ENCODE measurements at places on chromosomes 1 and 21.

GRCh38 chr1:182714546-182714945, 30.2 kb upstream of the RGS8 start:
- no peak for DNase-seq

GRCh38 chr1:3581296-3582036, 29.8 kb downstream of the MEGF6 start:
- no peak for DNase-seq

DNA sequence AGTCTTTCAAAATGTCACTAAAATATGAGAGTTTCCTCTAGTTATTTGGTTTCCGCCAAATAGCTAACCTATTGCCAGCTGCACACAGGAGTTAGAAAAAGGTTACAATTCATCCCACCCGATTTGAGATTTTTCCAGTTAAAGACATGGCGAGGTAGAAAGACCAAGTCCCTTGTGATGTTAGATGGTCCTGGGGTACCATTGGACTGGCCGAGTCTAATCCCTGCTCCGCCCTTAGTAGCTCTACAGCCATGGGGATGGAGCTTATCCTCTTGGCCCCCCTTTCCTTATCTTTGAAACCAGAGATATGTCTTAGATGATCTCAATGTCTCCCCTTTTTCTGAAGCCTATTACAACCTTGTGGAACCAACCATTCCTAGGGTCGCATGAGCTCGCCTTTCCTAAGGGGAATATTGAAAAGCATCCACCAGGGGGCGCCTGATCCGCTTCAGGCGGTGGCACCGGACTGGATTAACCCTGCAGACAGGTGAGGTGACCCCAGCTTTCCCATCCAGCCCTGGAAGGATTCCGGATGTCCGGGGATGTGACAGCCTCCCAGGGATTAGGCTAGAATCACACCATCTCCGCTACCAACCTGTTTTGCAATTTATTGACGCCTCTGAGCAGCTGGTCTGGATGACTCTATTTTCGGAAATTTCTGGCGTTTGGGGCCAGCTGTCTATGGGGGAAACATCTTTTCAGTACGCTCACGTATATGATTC, 68.3 kb upstream of the SIM2 start:
- peak; percentile 52 for DNase-seq

GRCh38 chr1:170680428-170680827, 16.5 kb downstream of the PRRX1 start:
- no peak for DNase-seq

GRCh38 chr1:203189951-203190352, 3.4 kb upstream of the CHI3L1 start:
- no peak for DNase-seq

DNA sequence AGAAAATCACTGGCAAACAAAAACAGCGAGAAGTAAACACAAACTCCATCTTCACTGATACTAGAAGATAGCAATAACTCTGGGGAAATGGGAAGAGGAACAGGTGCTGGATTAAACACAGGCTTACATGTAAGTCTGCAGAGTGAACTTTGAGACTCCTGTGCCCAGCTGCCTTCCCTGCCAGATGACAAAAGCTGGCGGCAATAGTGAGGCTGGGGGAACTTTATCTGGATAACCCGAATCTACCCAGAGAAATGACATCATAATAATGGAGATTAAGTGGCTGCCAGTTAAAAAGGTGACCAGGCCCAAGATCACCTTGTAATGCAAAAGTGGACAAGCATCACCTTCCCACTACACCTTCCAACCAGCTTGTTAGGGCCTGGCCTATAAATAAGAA, 184.5 kb downstream of the CHRM3 start:
- DNase-seq, result no peak

- DNase-seq, result no peak
Observed at GRCh38 chr1:60386249-60386648, 312.7 kb upstream of the C1orf87 start.

DNA sequence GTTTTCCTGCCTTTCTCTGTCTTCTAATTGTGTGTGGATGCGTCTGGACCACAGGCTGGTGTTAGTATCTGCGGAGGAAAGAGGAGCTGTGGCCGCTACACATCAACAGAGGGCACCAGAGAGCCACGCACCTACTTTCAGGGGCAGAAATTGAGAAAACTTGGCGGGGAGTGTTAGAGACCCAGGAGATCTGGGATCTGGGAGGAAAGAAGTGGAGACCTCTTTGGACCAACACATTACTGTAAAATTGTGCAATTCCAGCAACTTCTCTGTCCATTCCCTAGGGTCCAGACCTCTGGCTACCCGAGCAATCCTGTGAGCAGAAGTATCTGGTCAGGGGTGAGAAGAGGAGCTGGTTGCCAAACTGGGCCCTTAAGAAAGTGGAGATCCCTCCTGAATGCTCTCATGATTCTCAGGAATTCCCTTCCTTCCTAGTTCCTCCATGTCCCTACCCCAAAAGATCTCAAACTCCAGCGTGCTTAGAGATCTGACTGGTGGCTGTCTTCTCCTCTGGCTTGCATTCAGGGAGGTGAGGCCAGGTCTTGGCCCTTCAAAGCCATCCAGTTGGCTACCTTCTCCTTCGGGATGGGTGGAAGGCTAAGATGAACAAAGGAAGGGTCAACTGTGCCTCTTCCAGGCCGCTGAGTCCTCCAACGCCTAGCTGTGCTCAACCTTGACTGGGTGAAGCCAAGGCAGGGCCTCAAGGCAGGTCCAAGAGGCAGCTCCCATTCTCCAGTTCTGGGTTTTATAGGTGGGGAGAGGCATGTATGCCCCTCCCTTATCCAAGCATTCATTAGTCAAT, 1.2 kb upstream of the KIRREL1 start:
- no peak for DNase-seq

DNA sequence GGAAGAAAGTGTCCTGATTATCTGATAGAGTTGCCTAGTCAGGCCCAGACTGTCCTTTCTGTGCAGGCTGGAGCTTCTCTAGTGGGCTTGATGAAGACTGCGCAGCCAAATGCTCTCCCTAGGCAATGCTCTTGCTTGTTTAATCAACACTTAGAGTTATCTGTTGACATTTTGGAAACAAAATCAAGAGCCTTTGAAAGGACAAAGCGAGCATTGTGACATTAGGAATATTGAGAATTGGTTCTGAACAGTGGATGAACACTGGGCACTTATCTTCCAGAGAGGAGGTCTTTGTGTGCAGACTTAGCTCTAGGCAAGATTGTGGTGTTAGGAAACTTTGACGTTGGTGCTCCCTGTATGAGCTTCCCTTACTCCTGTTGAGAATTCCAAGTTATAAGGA, 94.5 kb downstream of the DNTTIP2 start:
- DNase-seq, result no peak

DNA sequence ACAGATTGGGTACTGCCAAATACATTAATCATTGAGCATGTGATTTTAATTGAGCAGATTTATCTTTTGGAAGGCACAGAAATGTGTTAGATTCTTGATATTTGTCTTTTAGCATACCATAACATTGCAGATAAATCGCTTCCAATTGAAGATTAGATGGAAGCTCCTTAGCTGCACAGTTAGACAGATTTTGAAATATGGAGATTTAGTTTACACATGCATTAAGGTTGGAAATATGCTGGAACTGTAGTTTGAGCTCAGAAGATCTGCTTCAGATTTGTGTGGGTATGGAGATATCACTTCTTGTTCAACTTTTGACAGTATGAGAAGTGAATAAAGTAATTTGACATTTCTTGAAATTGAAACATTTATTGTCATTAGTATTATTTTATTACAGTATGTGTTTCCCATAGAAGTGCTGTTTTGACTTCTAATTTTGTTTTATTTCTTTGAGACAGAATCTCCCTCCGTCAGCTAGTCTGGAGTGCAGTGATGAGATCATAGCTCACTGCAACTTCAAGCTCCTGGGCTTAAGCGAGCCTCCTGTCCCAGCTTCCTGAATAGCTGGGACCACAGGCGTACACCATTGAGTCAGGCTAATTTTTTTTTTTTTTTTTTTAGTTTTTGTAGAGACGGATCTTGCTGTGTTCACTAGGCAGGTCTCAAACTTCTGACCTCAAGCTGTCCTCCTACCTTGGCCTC, 29.1 kb downstream of the THRAP3 start:
- no peak for DNase-seq

- no peak for DNase-seq
Observed at GRCh38 chr1:173122958-173123852, 72.5 kb upstream of the TNFSF18 start.

GRCh38 chr21:31034378-31034777, 3.9 kb downstream of the KRTAP19-8 start:
- DNase-seq, result no peak

- DNase-seq, result no peak
Observed at GRCh38 chr21:40120940-40121575, 253.8 kb downstream of the PCP4 start.

- peak; percentile 10 for DNase-seq
Observed at GRCh38 chr1:163315773-163316374, 5.9 kb upstream of the NUF2 start.

DNA sequence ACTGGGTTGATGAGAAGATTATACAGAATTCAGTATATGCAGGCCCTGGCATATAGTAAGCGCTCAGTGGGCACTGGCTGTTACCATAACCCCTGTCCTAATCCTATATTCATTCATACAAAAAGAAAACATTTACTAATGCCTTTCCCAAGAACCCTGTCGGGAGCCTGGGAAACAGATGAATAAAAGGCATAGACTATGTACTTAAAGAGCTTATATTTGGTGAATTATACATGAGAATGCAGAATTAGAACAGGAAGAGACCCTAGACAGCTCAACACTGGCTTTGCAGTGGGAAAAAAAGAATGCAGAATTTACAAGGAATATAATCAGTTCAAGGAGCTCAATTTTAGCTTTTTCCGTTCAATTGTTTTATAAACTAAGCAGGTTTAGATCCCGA, 10.9 kb downstream of the AK2 start:
- DNase-seq, result no peak

- no peak for DNase-seq
Observed at GRCh38 chr1:203289982-203290260, 15.4 kb upstream of the BTG2 start.

DNA sequence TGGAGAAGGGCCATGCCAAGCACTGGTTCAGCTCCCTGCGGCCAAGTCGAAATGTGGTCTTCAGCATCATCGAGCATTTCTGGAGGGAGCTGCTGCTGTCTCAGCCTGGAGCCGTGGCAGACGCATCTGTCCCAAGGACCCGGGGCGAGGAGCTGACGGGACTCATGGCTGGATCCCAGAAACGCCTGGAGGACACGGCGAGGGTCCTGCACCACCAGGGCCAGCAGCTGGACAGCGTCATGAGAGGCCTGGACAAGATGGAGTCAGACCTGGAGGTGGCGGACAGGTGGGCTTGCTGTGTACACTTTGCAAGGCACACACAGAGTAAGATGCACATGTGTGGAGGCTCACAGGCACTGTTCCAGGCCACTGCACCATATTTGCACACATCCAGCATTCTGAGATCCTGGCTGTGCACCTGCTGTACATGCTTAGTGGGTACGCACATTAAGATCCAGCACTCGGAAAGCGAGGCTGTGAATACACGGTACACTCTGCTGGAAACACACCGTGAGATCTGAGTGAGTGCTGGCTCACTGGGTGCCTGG, 12.8 kb downstream of the SNAP47 start:
- DNase-seq, result no peak

DNA sequence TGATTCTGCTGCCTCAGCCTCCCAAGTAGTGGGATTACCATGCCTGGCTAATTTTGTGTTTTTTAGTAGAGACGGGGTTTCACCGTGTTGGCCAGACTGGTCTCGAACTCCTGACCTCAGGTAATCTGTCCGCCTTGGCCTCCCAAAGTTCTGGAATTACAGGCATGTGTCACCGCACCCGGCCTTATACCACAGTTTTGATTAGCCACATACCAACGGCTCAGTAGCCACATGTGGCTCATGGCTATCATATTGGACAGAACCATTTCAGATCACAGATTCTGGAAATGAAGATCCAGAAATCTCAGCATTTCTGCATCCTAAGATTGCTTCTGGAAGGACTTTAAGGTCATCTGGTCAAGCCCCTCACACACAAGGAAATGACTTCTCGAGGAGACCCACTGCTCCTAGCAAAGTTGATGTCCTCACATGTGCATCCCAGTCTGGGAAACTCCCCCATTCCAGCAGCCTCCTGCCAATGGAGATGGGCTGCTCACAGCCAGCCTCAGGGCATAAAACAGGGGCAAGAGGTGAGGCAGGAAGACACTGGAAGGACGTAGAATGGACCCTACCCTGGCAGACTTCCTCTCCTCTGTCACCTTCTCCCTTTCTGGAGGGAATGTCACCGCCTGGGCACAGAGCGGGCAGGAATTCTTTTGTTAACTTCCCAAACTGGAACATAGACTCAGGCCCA, 17.5 kb upstream of the CITED4 start:
- DNase-seq, result no peak

GRCh38 chr1:28871631-28872401, 42.6 kb upstream of the EPB41 start:
- no peak for DNase-seq

Measured in stimulated activated CD8-positive, alpha-beta memory T cell treated with anti-CD3 and anti-CD28 coated beads, Interleukin-12 subunit alpha, Interleukin-12 subunit beta, amount 100 ng/mL, for 1 hour (primary cell).